ENCODE measurements at places on chromosomes 2 and 18. TPM values are rescaled to one million over a fixed set of nuclear protein-coding genes. Genes with fewer than 3 reads are reported as not detected.

DNA sequence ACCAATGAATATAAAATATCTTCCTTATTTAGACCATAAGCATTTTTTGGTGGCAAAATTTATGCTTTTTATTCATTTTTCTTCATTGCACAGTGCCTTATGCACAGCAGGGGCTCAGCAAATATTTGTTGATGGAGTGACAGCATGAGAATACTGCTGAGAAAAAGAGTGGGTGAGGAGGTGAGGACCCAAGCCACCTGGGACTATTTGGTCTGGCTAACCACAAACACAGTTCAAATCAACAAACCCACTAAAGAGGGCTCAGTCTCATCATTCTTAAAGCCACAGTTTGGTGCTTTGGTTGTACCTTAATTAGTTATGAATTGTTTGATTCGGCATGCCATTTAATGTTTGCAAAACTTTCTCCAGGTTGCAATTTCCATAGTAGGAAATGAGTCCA, 183.5 kb upstream of the ZNF521 start:
- ATAC-seq = no peak

GRCh38 chr2:127066942-127067341, 40.0 kb downstream of the BIN1 start:
- no peak for ATAC-seq

Gene TMEM17
- 0.22 TPM for total RNA-seq

DNA sequence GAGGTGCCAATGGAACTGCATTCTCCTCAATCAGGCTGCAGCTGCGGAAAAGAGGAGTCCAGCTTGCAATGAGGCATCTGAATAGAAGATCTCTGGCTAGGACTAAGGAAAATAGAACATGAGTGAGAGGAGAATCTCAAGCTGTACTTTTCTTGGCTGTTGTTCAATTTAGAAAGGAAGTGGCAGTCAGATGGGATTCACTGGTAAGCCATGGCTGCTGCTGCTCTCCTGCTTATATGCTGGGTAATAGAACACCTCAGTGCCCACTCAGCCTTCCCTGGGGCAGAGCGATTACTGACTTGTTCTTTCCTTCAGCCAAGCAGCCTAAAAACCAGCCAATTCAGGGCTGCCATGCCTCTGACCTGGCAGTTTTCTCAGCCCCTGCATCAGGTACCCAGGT, 17.6 kb upstream of the CHST9 start:
- no peak for ATAC-seq

Gene TLX2
- total RNA-seq = 0.39 TPM
